Keratinocyte (primary cell): ENCODE measurements at places on chromosomes 1 and 21. TPM values are rescaled to one million over a fixed set of nuclear protein-coding genes. Genes with fewer than 3 reads are reported as not detected.

DNA sequence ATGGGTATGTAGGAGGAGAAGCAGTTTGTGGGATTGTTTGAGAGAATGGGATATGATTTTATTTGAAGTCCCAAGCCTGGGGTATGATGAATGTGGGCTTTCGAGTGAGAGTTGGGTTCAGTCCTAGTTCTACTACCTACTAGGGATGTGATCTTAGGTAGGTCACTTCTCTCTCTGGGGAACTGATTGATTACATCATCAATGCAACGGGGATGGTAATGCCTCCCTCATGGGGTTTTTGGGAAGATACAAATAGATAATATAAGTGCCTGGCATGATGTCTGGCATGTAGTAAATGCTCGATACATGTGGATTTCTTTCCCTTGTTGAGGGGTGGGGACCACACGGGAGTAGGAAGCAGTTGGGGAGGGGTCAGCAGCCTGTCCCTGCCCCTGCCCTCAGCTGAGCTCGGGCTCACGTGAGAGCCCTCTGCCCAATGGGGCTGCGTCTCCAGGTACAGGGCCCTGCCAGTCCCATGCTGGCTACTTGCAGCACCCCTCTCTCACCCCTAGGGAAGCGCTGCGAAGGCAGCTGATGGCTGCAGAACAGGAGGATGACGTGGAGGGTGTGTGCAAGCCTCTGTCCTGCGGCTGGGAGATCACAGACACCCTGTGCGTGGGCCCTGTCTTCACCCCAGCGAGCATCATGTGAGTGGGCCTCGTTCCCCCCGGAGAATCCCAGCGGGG lies 38.7 kb downstream of the AZIN2 start:
- no peaks in the 10 kb centered on the region for H3K27me3 ChIP-seq
- H3K4me3 ChIP-seq = no peak overlapping the region
- no peaks in the 10 kb centered on the region for H3K36me3 ChIP-seq

Gene MXRA8
- polyA plus RNA-seq = 0.05 to 0.14 TPM in 2 of 3 replicates, not detected in the other

Gene CGN
- polyA plus RNA-seq = 2.0 to 4.1 TPM (median 2.9 TPM) in 3 replicates

Gene ECM1
- polyA plus RNA-seq = 23.6 to 63.8 TPM (median 26.3 TPM) in 3 replicates

- peaks cover 9% of the 10 kb centered on the region for H3K4me1 ChIP-seq
- H3K36me3 ChIP-seq = peaks cover 40% of the 10 kb centered on the region
- no peak for DNase-seq
- H3K27ac ChIP-seq = no peak overlapping the region
- no peak overlapping the region for H3K4me3 ChIP-seq
- no peaks in the 10 kb centered on the region for H3K27me3 ChIP-seq
Measured at GRCh38 chr1:39331647-39332046, 127.2 kb downstream of the MACF1 start.

- H3K36me3 ChIP-seq = peaks cover 3% of the 10 kb centered on the region
- H3K27me3 ChIP-seq = no peaks in the 10 kb centered on the region
- peak overlapping the region; percentile 60 for H3K27ac ChIP-seq
- H3K4me1 ChIP-seq = peaks cover 14% of the 10 kb centered on the region
Measured at GRCh38 chr1:16294219-16295212, 57.5 kb upstream of the CPLANE2 start.

GRCh38 chr1:44264451-44264771 lies 51.1 kb downstream of the DMAP1 start:
- DNase-seq = no peak
- no peak overlapping the region for H3K4me3 ChIP-seq
- H3K27me3 ChIP-seq = no peaks in the 10 kb centered on the region

GRCh38 chr1:56625819-56626440 lies 19.2 kb upstream of the PRKAA2 start:
- no peaks in the 10 kb centered on the region for H3K36me3 ChIP-seq
- no peak overlapping the region for H3K27ac ChIP-seq
- no peaks in the 10 kb centered on the region for H3K4me1 ChIP-seq
- no peak for DNase-seq
